Stimulated activated CD4-positive, alpha-beta T cell treated with anti-CD3 and anti-CD28 coated beads, Interleukin-1b, Interleukin-23, amount 100 ng/mL, for 4 hours (primary cell): ENCODE measurements at places on chromosomes 1 and 21.

- no peak for DNase-seq
Measured at GRCh38 chr1:203677771-203678170, 51.1 kb downstream of the ATP2B4 start.

DNA sequence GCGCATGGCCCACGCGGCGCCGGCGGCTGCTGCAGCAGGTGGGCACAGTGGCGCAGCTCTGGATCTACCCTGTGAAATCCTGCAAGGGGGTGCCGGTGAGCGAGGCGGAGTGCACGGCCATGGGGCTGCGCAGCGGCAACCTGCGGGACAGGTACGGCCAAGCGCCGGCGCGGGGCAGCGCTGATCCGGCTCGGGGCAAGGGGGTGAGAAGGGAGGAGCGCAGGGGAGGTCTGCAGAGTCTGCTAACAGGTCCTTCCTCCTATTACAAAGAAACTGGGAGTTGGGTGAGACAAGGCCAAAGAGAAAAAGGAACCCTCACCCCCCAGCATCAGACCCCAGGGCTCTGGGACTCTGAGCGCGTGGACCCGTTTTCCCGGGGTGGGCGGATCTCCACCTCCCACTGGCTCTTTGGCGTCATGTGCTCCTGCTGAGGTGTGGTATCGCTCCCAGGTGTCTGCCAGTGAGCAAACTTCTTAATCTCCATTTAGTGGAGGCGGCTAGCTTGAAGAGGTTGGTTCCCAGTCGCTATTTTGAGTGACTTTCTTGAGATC, 431 bp downstream of the MTARC1 start:
- DNase-seq: no peak

DNA sequence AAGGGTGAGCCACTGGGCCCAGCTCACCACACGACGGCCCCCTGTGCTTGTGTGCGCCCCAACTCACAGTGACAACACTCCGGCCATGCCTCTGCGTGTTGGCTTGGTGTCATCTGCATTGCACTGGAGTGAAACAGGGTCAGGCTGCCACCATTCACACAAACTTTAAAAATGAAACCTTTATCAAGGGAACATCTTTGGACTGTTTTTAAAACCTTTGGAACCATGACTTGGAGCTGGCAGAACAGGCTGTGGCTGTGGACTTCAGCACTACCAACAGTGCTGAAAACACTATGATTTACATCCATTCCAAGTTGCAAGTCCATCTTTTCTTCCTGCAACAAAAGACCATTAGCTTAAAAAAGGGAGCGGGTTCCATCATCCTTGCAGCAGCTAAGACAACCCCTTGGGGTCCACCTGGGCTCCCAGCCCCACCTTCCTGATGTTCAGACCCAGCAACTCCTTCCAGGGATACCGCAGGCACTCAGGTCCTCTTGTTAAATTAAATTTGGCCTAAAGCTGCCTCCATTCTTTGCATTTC, 25.6 kb downstream of the POFUT2 start:
- no peak for DNase-seq

GRCh38 chr1:246117066-246117791, 389.9 kb downstream of the SMYD3 start:
- peak; percentile 6 for DNase-seq

DNA sequence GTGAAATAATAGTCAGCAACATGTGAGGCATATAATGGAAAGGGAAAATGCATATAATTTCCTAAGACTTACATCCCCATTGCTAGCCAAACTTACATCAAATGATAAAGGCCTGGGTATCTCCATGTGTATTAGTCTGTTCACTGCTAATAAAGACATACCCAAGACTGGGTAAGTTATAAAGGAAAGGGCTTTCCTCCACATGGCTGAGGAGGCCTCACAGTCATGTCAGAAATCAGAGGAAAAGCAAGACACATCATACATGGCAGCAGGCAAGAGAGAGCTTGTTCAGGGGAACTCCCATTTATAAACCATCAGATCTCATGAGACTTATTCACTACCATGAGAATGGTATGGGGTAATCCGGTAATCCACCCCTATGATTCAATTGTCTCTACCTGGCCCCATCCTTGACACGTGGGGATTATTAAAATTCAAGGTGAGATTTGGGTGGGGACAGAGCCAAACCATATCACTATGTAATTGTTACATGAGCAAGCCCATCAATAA, 161.5 kb upstream of the SAMSN1 start:
- no peak for DNase-seq

DNA sequence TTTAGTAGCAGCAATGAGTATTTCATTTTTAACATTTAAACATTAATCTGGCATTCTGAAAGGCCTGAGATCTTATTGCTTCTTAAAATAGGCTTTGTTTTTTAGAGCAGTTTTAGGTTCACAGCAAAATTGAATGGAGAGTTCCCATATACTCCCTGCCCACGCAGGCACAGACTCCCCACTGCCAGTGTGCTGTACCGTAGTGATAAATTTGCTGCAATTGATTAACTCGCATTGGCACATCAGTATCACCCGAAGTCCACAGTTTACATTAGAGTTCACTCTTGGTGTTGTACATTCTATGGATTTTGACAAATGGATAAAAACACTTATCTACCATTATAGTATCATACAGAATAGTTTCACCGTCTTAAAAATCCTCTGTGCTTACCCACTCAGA, 71.8 kb upstream of the ERRFI1 start:
- DNase-seq: no peak

GRCh38 chr1:173205146-173206051, 1.7 kb downstream of the TNFSF4 start:
- DNase-seq: peak; percentile 8

DNA sequence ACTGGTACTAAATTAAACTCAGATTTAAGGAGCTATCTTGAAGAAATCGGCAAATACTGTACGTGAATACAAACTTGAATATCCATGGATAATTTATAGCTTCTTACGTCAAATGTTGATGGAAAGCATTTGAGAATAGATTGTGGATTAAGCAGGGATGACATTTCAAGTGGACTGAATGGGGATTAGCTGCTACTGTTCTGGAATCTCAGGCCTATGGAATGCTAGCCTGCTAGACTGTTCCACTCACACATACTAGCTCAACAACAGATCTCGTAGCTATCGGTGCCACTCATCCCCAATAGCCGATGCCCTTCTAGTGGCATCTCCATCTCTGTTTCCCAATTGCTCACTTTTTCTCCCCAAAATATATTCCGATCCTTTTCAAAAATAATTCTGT, 62.0 kb upstream of the USP25 start:
- no peak for DNase-seq

- DNase-seq: no peak
Measured at GRCh38 chr21:45523411-45524101, 18.7 kb downstream of the SLC19A1 start.

DNA sequence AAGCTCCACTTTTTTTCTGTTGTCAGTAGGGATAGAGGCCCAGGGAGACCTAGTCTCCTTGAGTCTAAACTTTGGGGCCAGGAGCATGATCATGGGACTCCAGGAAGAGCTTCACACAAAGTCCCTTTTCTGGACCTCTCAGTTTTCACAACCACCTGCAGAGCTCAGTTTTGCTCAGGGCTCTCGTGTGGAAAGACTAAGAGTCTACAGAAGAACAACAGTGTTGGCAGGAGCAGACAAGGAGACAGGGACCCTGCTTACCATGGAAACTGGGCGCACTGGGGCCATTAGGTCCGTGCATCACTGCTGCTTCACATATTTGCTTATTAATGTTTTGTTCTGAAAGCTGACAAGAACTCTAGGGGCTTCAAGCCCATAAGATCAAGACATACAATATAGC, 63.9 kb upstream of the HSD17B7 start:
- no peak for DNase-seq

- DNase-seq: peak; percentile 81
Measured at GRCh38 chr1:20493839-20494608, 8.0 kb upstream of the CAMK2N1 start.

DNA sequence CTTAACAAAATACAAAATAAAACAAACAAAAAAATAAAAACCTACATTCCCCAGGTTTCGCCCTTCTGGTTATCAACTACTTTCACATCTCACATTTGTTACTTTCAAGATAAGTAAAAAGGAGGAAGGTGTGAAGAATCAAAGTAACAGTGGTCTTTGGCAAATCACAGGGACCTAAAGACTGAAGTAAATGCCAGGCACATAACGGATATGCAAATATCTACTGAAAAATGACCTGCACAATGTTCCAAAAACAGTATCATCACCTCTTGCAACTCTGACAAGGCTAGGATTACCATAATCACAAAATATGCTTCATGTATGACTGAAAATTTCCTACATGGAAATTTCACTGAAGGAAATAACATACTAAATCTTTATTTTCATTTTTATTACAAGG, 29.3 kb downstream of the COP1 start:
- no peak for DNase-seq

DNA sequence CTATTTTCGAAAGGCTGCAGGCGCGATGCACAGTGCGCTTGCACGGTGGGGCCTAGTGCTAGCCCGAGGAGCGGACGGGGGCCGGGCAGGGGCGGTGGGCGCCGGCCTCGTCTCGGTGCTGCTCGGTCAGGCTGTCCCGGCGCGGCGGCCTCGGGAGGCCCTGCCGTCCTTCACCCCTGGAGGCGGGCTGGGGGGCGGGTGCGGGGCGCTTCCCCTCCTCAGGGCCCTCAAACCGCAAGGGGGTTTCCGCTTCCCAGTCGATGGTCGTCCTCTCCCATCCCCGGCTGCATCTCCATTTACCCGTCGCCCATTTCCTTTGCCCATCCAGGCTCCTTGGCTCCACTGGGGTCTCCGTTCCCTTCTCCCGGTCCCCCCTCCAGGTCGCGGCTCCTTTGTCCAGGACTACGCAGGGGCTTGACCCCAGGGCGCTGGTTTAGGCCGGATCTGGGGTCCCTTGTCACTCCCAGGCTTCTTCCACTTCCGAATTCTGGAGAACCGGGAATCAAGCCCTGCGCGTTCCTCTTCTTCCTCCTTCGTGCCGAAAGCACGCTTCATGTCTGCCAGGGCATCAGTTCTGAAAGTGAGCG, 196.3 kb upstream of the LMO4 start:
- no peak for DNase-seq

DNA sequence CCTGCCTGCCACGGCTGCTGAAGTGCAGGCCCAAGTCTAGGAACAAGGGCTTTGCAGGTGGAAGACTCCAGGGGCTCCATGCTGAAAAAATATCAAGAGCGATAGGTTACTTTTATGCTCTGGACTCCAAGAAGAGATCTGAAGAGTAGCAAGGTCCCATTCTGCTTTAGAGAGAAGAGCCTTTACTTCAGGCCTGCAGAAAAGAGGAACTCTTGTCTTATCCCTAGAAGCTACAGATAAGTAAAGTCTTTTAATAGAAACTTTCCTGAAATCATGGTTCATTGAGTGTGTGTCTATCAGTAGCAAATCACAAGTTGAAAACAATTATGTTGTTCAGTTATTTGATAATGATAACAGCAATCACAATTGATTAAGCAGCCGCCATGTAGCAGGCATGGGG, 113.3 kb downstream of the TNR start:
- no peak for DNase-seq

GRCh38 chr1:204453141-204453772, 41.3 kb downstream of the PIK3C2B start:
- DNase-seq: peak; percentile 55

DNA sequence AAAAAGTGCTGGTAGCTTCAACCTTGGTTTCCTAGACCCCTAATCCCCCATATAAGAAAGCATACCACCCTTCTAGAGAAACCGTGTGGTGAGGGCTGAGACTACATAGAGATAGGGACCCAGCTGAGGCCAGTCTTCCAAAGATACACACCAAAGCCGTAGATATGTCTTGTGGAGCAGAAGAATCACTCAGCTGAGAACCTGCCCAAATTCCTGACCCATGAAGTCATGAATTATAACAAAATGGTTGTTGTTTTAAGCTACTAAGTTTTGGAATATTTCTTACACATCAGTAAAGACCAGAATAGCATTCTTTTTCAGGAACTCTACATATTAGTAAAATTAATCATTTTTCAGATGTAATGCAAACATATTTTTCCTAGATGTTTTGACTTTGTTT, 3.3 kb upstream of the SNRPE start:
- DNase-seq: no peak

GRCh38 chr1:241717975-241718374, 65.9 kb downstream of the WDR64 start:
- no peak for DNase-seq

DNA sequence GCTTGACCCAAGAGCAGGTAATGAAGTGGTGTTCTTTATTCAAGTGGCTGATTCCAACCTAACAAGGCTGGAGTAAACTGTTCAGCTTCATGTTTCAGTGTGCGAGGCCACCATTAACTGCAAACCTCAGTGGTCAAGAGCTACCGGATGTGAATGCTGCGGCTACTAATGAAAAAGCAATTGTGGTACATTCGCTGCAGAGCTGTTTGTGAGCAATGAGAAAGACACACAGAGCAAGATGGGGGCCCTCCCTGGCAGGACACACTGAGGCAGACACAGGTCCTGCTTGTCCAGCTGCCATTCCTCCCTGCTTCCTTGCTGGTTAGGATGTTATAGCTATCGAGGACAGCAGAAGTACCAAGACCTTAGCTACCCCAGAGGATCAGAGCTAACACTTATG, 26.1 kb downstream of the SYF2 start:
- DNase-seq: no peak

DNA sequence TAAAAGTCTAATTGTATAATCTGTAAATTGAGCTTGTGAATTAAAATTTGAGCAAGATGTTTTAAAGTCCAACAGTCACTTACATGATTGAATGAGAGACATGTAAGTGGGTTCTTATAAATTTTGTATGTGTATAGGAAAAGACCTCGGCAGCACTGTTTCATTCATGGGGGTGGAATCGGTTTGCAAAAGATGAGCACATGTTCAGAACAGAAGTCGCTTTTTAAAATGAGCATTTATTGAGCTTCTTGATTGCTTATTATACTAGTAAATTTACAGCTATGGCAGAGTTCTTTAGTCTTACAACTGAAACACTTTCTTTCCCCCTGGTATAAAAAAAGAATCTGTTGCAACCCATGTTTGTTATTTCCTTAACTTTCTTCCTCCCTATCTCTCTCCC, 33.9 kb downstream of the ACTN2 start:
- no peak for DNase-seq

- DNase-seq: no peak
Measured at GRCh38 chr1:109300650-109301151, 6.1 kb downstream of the MYBPHL start.

DNA sequence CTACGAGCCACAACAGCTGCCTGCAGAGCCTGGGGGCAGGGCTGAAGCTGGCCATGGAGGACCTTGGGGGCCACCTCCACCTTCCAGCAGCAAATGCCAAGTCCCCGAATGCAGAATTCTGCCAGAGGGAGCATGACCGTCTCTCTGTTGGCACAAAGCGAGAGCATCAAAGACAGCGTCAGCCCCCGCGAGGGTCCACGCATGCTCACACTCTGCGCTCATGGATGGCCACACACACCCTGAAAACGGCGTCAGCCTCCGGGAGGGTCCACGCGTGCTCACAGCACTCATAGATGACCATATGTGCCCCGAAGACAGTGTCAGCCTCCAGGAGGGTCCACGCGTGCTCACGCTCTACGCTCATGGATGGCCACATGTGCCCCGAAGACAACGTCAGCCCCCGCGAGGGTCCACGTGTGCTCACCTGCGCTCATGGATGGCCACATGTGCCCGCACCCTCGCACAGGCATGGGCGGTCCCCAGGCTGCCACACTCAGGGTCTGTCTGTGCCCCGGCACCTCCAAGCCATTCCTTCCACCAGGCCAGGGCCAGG, 46.5 kb downstream of the MORN1 start:
- no peak for DNase-seq
